ENCODE measurements at places on chromosomes 13 and 19.

GRCh38 chr19:54792814-54793213, 10.6 kb upstream of the KIR2DL4 start:
- DNase-seq, result no peak

DNA sequence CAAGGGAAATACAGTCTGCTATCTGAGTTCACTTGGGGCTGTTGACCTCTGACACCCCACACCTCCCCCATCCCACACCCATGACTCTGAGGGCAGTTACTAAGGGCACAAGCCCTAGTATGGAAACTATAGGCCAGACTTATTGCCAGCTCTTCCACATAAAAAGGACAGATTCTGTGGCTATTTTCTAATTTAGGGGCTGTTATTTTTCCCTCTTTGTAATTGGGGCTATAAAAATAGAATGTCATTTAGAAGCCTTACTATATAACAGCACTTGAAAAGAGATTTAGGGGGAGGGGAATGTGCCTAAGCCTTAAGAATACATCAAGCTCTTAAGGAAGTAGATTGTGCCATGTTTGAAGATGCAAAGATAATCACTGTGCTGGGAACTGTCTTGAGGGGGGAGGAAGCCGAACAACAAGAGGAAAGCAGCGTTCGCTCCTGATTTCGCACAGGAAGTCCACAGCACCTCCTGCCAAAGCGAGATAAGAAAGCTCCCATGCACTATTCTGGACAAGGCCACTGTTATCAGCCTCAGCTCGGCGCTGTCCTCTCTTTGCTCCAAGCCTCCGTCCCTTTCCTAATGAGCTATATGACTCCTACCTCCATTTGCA, 86.6 kb downstream of the FLT1 start:
- no peak for DNase-seq

GRCh38 chr13:50116430-50116973, 101.3 kb downstream of the KCNRG start:
- no peak for DNase-seq

- no peak for DNase-seq
These were observed 73.1 kb downstream of the KCTD12 start for GRCh38 chr13:76813000-76813691.

DNA sequence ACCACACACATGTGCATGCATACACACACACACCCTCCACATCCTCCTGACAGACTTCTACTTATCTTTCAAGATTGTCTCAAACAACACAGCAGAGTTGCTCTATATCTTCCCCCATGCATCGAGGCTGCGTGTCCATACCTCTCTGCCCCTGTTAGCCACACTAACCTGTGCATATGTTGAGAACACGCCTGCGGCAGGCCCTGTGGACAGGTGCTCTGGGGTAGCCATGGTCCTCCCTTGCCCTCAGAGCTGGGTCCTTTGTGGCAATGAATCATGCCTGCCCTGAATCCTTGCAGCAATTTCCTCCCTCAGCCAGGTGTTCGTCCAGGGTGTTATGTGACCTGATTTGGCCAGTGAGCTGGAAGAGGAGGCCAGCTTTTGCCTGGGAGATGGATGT, 213.3 kb downstream of the KATNAL1 start:
- no peak for DNase-seq

DNA sequence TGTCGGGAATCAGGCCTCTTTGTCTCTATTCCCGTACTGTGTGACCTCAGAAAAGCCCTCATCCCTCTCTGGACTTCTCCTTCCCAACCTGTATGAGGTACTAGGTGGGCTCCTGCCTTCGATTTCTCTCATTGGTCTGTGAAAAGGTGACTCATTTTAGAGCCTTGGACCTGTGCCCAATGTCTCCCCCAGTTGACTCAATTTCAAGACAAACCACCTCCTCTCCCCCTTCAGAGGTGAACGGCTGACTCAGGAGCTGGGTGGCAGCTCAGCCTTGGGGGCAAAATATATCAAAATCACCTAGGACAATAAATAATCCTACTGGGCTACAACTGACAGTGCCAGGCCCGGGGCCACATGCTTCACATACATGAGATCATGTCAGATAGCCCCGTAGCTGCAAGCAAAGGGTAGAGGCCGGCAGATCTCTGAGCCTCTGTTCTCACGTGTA, 630 bp downstream of the COQ8B start:
- DNase-seq, result no peak

GRCh38 chr13:22915442-22916082, 265.2 kb upstream of the SGCG start:
- no peak for DNase-seq

DNA sequence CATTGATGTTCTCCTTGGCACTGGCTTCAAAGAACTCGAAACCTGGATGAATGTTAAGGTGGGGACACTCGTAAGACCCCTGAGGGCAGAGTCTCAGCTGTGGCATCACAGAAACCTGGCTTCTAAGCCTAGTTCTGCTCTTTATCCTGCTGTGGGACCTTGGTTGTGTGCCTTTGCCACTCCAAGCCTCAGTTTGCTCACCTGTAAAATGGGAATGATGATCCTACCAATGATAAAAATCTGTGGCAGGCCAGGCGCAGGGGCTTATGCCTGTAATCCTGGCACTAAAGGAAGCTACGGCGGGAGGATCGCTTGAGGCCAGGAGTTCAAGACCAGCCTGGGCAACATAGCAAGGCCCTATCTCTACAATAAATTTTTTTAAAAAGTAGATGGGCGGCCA, 13.9 kb downstream of the RAB3D start:
- DNase-seq, result no peak

Measured in coronary artery (tissue), 2 donors.